ENCODE measurements at places on chromosomes 13 and 19.

DNA sequence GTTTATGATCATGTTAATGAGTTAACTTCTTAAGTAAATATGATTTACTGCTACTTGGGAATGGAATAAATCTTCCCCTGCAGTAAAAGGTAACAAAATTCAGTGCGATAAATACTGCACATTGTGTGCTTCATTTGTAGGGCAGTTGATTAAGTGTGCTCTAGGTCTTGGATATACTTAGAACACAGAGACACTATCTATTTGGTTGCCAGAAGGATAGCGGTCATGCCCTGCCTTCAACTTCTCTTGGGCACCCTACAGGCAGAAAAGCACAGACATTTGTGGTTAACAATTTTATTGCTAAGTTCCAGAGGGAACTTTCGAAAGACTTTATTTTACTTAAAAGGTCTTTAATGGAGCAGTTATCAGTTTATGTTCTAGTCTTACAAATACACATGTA is 605.8 kb downstream of the PCDH9 start:
- no peak for DNase-seq

DNA sequence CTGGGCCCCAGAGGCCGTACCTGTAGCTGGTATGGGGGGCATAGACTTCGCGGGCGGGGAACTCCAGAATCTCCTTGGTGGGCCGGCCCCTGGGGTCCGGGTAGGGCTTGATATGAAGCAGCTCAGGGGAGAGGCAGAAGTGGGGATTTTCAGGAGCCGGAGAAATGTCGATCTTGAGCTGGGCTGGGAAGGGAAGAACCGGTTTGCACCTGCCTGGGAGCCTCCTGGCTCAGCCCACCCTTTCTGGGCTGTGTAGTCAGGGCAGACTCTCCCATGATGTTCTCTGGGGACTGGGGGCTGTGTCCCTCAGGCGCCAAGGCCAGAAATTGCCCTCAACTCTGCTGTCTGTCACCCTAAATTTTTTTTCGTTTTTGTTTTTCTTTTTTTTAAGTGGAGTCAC is 2.6 kb downstream of the ANGPTL8 start:
- no peak for DNase-seq

GRCh38 chr19:2529473-2529918 is 53.6 kb downstream of the GADD45B start:
- DNase-seq, result peak; percentile 90

GRCh38 chr19:58548859-58549663 is 5.2 kb downstream of the TRIM28 start:
- no peak for DNase-seq

- DNase-seq, result no peak
These were observed 38.1 kb downstream of the ZNF493 start for GRCh38 chr19:21434967-21435544.

DNA sequence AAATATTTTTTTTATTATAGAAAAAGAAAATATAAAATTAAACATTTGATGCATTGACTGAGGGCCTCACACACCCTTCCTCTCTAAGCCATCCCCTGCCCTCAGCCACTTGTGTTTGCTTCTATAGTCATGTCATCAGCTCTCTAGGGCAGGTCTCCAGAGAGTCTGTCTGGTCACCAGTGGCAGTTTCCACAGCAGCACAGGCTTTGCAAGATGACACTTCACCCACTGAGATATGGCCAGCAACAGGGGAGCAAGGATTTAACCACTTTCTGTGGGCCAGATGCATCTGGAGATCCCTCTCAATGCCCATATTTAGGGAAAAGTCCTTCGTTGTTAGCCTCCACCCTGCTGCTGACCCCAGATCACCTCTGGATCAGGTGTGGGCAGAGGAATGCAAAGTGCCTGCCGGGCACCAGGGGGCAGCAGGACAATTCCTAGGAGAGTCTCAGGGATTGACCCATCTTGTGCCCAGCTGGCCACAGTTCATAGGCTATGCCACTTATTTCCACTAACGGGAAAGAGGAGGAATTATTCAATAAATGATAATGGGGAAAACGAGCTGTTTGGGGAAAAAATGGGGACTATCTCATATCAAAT is 4.8 kb downstream of the ABCC4 start:
- peak; percentile 56 for DNase-seq

DNA sequence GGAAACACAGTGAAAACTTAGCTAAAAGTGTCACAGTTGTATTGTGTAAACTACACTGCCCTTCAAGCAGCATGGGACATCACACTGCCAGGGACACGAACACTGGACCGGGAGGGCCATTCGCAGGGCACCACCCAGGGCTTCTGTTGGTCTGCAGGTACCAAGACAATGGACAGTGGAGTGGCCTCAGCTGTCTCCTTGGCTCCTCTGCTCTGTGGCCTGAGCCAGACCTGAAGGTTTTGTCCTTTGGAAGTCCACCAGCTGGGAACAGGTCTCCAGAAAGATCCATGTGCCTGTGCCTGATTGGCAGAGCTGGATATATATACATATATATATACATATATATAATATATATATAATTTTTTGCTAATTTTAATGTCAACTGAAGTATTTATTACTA is 149.8 kb downstream of the ZNF536 start:
- no peak for DNase-seq

- no peak for DNase-seq
These were observed 21.8 kb upstream of the RAB20 start for GRCh38 chr13:110583178-110583865.

DNA sequence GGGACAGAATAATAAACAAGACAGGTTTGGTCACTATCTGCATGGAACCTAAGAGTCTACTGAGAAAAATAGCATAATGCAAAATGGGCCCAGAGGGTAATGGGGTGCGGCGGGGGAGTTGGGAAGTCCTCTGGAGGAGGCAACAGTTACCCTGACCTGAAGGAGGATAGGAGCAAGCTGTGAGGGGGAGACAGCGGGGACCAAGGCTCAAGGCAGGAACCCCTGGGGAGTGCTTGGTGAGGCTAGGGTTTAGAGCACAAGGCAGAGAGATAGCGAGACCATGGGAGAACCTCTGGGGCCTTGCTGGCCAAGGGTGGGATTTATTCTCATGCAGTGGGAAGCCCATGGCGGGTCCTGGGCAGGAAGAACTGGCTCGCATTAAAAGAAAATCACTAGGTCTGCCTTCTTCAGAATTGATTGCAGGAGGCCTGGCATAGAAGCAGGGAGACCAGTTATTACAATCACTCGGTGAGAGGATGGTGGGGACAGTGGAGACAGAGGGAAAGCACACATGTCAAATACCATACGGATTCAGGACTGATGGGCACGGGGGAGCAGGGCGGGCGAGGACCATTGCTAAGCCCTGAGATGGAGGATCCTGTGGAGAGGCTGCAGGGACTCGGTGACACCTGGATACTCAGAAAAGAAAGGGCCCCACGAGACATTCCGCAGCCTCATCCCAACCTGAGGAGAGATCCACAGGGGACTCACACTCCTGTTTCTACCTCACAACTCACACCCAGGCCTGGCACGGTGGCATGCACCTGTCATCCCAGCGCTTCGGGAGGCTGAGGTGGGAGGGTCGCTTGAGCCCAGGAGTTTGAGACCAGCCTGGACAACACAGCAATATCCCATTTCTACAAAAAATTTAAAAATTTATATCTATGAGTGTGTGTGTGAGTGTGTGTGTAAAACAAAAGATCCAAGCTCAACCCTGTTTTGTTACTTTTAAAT is 110.4 kb downstream of the URI1 start:
- no peak for DNase-seq

DNA sequence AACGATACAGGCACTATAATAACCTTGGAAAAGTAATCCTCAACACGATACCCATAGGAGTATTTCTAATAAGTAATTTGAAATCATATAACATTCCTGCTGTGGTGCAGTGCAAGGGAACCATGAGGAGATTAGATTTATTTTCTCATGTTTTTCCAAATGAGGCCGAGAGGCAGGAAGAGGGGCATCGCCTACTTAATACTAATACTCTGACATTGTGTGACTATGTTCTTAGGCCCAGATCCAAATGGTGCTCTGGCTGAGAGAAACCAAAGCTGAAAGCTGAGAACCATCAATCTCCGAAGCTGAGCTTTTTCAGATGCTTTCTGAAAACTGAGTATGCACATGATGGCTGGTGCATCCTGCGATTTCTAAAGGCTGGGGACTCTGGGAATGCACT is 248.0 kb upstream of the MAB21L1 start:
- no peak for DNase-seq

DNA sequence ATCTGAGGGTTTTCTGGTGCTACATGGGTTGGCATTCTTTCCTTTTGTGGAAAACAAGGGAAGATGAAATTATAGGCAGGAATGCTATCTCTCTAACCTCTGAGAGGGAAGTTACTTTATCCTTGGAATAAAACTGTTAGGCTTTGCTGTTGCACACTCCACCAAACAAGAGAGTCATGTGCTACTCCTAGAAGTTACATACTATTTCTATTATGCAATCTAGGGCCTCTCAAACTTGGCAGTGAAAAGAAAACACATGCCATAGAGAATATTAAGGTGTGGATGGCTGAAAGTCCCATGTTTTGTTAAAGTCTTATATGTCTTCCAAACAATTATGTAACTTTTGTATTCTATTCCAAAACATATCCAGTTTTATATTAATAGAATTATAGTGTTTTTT is 367.9 kb downstream of the SLC7A1 start:
- no peak for DNase-seq

GRCh38 chr13:98508280-98508679 is 68.6 kb downstream of the STK24 start:
- no peak for DNase-seq

DNA sequence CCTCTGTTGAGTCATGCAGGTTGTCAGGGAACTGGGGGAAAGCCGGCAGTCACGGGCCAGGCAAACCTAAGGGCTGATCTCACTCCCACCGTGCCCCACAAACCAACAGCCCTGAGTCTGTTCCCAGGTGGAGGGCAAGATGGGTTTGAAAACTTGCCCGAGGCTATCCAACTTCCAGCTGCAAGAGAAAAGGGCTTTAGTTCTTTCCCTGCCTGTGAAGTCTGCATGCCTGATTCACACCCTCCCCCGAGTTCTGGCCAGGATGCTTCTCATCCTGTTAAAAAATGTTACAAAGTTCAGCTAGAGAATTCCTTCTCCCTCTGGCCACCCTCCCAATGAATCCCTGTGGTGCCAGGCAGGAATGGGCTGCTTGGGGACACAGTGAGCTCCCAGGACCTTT is 33.1 kb downstream of the MYO16 start:
- no peak for DNase-seq

GRCh38 chr19:12687496-12688196 is at the start of gene GNG14:
GNG14 (plus strand) TSS chr19:12687998; CDS start chr19:12688049, 51 bp downstream.
- no peak for DNase-seq

DNA sequence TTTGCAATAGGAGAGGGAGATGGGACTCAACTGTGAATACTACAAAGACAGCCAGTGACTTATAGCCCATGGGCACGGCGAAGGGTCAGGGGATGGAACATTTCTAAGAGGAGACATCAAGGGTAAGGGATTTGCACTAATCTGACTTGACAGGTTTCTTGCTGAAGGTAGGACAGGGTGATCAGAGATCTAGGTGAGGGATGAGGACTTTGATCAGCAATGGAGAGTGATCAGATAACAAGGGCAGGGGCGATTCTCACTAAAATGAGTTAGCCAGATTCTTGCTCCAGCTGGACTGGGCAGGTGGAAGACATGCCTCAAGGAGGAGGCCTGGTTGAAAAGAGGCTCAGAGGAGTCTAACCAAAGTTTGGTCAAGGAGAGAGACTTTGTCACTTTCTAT is 209.2 kb downstream of the SLC7A1 start:
- no peak for DNase-seq

- no peak for DNase-seq
These were observed 150.6 kb downstream of the LHFPL6 start for GRCh38 chr13:39452417-39452816.

GRCh38 chr19:51600940-51601580 is 29.1 kb downstream of the SIGLEC5 start:
- no peak for DNase-seq

DNA sequence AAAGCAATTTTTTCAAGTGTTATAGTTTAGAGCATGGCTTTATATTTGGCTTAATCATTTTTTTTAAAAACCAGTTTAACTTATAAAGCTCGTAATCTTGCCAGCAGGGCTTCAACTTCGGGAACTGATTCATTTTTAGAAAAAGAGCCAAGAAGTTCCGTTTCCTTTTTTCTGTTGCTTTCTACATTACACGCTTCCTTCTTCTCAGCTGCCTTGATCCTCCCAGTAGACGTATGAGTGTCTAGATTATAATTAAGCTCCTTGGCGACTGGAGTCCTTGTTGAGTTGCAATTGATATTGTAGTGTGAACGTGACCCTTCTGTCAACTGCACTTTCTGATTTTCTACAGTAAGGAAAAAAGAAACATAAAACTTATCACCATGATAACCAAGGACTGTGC is 497.2 kb downstream of the DIAPH3 start:
- no peak for DNase-seq

DNA sequence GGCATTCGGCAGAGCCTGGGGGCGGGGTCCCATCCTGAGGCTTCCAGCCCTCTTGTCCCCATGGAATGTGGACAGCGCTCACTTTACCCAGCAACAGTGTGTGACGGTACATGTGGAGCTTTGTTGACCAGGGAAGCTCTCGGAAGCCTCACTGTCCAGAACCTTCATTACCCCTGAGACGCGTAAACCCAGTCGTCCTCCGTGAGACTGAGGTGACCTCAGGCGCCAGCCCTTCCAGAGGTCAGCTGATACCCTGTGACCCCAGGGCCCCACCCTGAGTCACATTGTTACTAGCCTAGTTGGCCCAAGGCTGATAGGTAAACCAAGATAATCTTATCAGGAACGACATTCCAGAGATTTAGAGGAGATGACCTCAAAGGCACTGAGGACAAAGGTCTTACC is 10.2 kb upstream of the TMEM160 start:
- peak; percentile 79 for DNase-seq

DNA sequence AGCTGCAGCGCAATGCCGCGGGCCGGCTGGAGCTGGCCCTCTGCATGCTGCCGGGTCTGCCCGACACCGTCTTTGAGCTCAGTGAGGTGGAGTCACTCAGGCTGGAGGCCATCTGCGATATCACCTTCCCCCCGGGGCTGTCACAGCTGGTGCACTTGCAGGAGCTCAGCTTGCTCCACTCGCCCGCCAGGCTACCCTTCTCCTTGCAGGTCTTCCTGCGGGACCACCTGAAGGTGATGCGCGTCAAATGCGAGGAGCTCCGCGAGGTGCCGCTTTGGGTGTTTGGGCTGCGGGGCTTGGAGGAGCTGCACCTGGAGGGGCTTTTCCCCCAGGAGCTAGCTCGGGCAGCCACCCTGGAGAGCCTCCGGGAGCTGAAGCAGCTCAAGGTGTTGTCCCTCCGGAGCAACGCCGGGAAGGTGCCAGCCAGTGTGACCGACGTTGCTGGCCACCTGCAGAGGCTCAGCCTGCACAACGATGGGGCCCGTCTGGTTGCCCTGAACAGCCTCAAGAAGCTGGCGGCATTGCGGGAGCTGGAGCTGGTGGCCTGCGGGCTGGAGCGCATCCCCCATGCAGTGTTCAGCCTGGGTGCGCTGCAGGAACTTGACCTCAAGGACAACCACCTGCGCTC is 3.8 kb upstream of the MAP2K7 start:
- DNase-seq, result no peak

- peak; percentile 50 for DNase-seq
These were observed 3.7 kb upstream of the ZNF665 start for GRCh38 chr19:53196777-53197396.

DNA sequence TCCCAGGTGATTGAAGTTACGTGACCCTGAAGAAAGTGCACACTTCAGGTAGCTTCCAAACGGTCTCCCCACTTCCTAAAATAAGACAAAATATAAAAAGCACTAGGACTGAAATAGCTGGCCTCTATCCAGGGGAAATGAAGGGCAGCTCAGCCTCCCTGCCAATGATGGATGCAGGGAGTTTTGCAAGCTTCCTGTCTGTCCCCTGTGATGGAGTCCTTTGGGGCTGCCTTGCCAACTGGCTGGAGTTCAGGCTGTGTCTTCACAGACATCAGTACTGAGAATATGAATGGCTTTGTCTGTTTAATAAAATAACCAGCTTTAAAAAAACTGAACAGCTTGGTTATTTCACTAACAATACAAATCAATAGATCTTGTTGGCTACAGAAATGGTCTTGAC is 101.4 kb upstream of the GPR12 start:
- no peak for DNase-seq

All from HepG2 (cell line).